ENCODE measurements at places on chromosomes 1 and 21. TPM values are rescaled to one million over a fixed set of nuclear protein-coding genes. Genes with fewer than 3 reads are reported as not detected.

The MEX3A gene
- total RNA-seq, result 0.32 TPM

The IGSF3 gene
- total RNA-seq, result 27.4 TPM

The GNAT2 gene
- not detected for total RNA-seq

The CLIC6 gene
- 0.96 TPM for total RNA-seq

The NMNAT2 gene
- 0.87 TPM for total RNA-seq

The FNDC5 gene
- total RNA-seq, result 0.38 TPM

The SPRR1A gene
- not detected for total RNA-seq

The AMY2A gene
- not detected for total RNA-seq

The A3GALT2 gene
- total RNA-seq, result not detected

The NBPF6 gene
- total RNA-seq, result not detected

The RGS18 gene
- total RNA-seq, result 0.75 TPM

The RAB3B gene
- 3.6 TPM for total RNA-seq
